HuH-7.5 (cell line): ENCODE measurements at places on chromosomes 3 and 15.
A peak's percentile ranks its signal among the peaks of the same experiment; 100 is the strongest.

DNA sequence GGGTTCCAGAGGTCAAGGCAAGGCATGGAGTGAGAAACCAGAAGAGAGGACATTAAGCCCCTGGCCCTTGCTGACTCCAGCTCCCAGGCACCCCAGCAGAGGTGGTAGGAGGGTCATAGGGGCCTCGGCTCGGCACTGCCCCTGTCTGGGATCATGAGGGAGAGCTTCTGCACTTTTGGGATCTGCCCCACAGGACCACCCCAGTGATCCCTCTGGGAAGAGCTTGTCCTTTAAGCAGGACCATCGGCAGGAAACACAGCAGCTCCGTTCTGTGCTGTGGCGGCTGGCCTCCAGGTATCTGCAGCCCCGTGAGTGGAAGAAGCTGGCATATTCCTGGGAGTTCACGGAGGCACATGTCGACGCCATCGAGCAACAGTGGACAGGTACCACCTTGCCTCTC lies 35.5 kb downstream of the ANKDD1A start:
- no peak for DNase-seq

DNA sequence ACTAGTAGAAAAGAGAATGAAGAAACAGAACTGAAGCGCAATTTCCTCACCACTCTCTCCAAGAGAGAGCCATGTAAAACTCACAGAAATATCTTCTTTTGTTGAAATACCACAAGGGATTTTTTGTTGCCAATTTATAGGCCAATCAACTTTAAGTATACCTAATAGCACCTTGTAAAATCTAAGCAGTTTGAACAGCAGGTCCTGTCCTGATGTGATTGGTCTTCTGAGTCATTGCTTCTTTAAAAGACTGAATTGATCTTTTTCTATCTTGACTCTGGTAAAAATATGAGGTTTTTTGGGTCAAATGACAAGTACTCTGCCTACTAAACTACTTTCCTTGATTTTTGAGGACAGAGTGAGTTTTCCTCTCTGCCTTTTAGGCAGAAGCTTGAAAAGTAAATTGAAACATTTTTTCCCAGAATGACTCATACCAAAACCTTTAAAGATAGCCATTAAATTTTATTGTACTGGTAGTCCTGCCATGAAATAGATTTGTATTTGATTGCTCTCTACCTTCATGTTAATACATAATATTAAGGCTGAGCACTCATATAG lies 343.9 kb upstream of the CBLB start:
- DNase-seq, result no peak

DNA sequence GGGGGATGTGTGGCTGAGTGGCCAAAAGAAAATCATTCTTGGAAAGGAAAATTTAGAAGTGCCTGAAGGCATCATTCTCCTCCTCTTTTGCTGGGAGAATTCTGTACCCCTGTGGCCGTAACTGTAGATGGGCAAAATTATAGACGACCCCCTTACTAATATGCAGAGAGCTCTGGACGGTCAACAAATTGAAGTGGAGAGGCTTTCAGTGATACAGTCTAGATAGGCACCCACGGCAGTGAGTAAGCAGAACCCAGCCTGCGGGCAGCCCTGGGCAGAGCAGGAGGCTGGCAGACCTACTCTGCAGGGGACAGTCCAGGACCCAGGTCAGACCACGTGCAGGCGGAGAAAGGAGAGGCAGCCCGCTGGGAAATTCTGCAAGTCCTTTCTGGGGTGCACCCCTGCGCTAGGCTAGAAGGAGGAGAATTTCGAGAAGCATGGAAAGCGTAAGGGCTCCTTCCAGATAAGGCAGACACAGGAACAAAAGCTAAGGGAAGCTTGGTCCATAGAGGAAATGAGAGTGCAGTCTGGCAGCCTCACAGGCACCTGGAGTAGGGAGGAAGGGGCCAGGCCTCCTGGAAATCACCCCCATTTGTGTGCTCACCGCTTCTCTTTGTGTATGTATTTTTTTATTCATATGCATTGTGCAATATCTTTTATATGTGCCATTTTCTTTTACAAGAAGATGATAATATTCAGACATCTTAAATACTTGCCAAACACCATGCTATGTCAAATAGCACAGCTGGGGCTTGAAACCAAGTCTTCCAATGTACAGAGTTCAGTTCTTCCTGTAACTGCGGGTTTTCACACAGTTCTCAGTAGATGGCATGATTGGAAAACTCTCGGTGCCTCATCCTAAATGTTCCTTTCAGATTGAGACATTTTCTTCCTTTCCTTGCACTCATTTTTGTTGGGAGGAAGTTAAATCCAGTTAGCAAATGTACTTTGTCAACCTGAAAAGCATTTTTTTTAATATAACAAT lies 40.2 kb downstream of the LRRK1 start:
- DNase-seq, result no peak

GRCh38 chr3:50674349-50675178 lies at the start of gene DOCK3:
Gene DOCK3, plus strand, starts transcription at chr3:50674927. Its CDS starts 337 bp downstream, at chr3:50675264.
- peak; percentile 64 for DNase-seq

- no peak for DNase-seq
These were observed 170.4 kb upstream of the LRRN1 start for GRCh38 chr3:3628676-3629328.

GRCh38 chr3:44272191-44272590 lies 30.5 kb downstream of the TOPAZ1 start:
- no peak for DNase-seq

GRCh38 chr3:13644341-13645117 lies 95.6 kb downstream of the FBLN2 start:
- DNase-seq, result no peak

- no peak for DNase-seq
These were observed 172.0 kb downstream of the STT3B start for GRCh38 chr3:31704591-31705179.
